ENCODE measurements at places on chromosomes 3 and 15.
A peak's percentile ranks its signal among the peaks of the same experiment; 100 is the strongest.

GRCh38 chr3:184345317-184346144, 8.1 kb downstream of the FAM131A start:
- peak; percentile 51 for DNase-seq

DNA sequence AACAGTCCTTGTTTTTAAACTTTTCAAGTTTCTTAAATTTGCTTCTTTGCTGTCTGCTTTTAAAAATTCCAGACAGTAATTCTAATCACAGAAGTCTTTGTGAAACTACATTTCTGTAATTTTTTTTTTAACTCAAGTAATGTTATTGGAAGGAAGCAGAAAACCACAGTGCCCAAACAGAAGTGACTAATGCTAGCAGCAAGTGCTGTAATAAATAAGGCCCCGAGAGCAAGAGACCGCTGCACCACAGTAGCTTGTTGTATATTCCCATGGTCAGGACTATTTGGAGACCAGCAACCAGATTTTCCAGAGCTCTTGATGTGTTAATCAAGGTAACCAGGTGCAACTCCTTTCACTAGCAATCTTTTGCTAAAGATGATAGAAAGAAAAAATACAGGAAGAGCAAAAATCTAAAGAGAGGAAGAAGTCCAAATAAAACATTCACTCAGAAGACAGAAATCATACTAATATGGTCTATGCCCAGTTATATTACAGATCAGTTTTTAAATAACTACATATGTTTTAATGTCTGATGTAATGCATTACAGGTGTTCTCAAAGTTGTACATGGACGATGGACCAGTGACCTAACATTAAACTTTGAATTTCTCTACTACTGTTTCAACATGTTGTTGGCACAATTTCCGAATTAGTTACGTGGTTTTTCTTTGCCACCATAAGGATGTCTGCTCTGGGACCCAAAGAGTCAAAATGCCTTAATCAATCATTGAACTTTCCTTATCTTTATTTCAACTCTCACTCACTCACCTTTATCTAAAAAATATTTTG, 36.4 kb downstream of the WWTR1 start:
- peak; percentile 94 for DNase-seq

DNA sequence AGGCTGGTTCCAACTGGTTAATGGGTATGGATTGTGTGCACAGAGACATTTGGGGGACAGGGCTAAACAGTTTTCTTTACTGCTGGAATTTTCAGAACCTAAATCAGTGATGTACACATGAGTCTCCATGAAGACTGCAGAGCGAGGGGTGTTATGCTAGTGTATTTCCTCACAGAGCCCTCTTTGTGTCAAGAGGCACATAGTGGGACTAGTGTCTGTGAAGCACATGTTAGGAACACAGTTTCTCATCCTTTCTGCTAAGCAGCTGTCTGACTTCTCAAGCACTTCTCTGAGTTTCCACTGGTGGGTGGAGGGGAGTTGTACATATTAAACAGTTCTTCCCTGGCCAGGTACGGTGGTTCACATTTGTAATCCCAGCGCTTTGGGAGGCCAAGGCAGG, 9.4 kb upstream of the STARD5 start:
- no peak for DNase-seq

DNA sequence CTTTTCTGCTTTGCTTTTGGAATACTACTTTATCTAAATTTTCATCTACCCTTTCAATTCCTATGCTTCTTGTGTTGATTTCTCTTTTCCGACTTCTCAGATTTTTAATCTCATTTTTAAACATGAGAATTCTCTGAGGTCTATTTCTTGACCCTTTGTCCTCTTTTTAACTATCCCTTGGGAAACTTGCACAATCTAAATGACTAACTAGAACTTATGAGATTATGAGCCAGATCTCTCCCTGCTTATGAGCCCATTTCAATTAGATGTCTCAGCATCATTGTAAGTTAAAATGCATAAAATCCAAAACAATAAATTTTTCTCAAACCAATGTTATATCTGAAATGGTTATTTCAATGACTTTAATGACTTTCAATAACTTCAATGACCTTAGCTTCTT, 296.9 kb upstream of the AGTR1 start:
- DNase-seq: no peak

- no peak for DNase-seq
These were observed 13.1 kb upstream of the USP3 start for GRCh38 chr15:63491116-63491827.

DNA sequence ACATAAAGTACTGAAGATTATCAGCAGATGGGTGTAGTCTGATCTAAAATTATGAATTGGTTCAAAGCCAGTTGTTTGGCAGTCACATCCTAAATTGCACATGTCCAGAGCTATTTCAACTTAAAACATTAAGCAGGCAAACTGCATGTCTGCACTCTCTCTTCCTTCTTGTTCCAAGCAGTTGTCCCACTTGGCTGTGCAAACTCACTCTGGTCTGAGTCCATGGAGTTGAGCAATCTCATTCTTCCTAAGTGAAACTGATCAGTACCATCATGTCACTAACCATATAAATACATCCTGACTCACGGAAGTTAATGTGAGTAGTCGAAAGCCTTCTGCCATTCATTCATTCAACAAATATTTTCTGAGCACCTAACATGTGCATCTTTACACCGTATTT, 353.0 kb downstream of the ROBO1 start:
- peak; percentile 69 for DNase-seq

- DNase-seq: no peak
These were observed 1.7 kb downstream of the CCR1 start for GRCh38 chr3:46206282-46207015.

DNA sequence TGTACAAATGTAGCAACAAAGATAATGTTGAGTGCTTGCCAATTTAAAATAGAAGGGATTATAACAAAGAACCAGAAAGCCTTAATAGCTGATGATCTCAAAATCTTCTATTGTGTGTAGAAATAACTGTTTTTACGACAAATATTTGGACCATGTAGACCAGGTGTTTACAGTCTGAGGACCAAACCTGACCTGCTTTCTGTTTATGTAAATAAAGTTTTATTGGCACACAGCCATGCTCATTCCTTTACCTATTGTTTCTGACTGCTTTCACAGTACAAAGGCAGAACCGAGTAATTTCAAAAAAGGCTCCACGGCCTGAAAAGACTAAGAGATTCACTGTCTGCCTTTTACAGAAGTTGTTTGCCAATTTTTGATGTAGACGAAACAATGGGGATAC, 91.8 kb downstream of the GOLIM4 start:
- no peak for DNase-seq

DNA sequence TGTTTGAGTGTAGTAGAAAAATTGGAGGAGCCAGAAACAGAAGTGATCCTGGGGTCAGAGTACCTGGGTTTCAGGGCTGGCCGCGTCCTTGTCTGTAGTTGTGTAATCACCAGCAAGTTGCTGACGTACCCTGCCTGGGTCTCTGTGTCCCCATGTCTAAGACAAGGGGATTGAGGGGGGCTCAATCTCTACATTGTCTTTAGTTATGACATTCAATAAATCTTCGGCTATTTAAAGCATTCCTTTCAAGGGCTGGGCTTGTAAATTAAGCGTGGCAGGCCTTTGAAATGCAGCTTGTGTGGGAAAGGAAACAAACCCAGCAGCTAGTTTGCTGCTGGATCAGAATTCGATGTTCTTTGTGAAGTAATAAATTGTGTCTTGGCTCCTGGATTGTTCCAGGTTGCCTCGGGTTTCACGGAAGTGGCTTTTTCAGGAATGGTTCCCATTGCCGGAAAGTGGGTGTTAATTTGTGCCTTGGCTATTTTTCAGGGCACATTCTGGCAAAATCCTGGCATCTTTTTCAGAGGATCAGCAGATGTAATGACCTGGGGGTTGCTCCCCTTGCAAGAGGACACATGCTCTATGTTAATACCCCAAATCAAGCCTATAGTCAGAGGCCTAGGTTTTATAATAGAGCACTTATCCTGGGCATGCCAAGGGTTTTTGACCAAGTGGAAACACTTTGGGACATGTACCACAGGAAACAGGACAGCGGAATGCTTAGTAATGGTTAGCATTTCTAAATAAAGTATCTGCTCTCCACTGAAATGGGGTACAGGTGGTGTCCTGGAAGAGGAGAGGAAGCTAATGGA, 294.8 kb upstream of the NR2E3 start:
- DNase-seq: no peak

DNA sequence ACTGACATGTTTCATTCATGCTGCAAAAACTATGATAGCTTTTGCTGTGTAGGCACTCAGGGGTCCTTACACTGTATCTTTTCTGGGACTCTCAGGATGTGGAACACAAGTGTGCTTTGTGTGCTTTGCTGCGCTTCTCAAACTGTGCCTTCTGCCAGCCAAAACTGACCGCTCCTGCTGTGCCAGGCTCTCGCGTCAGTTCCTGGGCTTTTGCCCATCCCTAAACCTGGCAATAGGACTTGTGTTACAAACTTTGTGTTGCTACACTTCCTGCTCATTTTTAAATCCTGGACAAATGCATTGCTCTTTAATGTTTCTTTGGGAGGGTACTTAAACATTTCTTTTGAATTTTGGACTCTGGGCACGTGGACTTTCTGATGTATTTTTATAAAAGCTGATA, 60.3 kb downstream of the DIPK2A start:
- DNase-seq: peak; percentile 75

DNA sequence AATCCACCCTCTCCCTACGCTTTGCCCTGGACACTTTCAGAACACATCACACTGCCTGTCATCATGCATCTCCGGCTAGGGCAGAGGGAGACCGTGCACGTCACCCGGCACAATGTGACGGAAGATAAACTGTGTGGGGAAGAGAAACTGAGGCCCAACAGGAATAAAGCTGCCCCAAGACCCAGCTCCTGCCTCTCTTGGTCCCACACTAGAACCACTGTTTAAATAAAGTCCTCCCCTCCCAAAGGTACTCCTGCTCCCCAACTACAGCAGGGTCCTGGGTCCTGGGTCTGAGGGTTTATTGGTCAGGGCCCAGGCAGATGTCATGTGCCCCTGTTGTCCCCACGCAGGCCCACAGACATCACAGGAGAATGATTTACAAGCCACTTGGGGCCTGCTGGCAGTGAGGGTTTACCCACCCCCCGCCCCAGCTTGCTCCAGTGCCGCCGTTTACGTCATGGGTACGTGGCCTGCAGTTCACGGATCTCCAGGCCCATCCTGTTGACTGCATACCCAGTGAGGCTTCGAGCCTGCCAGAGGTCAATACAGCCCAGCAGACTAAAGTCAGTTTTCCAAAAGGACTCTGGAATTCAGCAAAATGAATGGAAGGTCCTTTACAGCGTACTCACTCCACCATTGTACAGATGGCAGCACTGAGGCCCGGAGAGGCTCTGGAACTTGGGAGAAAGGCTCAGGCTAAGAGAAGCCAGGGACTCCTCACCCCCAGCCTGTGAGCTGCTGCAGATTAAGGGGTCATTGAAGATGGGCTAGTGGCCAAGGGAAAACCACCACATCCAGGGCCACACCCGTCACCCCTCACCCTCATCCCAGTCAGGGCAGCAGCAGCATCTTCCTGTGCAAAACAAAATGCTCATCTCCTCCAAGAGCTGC, 23.2 kb downstream of the ALS2CL start:
- DNase-seq: no peak

- no peak for DNase-seq
These were observed at the start of gene MYZAP for GRCh38 chr15:57591822-57592367. TSS of gene MYZAP (plus strand) at chr15:57591904. CDS start at chr15:57592035, 131 bp downstream.

GRCh38 chr3:55090746-55091145, 162.9 kb upstream of the LRTM1 start:
- DNase-seq: no peak

- no peak for DNase-seq
These were observed 267.1 kb downstream of the RPLP1 start for GRCh38 chr15:69719527-69720240.

DNA sequence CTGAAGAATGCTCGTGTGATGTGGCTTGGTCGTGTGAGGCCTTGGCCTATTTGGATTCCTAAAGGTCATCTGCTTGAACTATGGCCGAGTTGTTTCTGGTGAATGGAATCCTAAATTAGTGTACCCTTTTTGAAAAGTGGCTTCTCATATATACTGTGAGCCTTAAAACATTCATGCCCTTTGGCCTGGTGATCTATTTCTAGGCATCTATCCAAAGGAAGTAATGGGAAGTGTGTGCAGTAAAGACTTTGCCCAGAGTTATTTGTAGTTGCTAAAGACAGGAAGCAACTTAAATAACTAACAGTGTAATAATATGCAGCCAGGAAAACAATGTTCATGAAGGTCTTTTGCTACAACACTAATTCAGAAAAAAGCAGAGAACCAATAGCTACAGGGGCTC, 3.0 kb downstream of the DGKG start:
- DNase-seq: no peak

- no peak for DNase-seq
These were observed 43.1 kb downstream of the ZNF710 start for GRCh38 chr15:90044191-90044590.

DNA sequence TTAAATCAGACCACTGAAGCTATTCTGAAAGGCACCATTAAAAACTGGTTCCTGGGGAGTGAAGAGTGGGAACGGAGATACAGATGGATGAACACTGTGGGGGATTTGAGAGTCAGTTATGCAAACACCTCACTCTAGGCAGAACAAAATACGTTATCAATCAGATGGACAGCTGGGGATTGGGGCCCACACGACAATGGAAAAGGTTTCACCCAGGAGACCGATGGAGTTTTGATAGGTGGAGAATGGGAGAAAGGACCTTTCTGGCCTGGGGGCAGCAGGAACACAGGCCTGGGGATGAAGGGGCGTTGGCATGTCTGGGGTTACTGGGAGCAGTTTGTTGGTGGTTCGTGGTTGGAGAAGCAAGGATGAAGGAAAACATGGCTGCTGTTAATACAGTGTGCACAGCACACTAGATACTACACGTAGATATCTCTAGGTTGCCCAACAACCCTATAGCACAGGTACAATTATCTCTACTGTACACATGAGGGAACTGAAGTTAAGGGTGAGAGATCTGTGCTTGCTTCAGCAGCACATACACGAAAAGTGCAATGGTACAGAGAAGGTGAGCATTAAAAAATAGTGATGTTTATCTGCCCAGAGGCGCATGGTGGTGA, 16.5 kb downstream of the ST6GAL1 start:
- no peak for DNase-seq

- DNase-seq: no peak
These were observed 440.6 kb downstream of the MCTP2 start for GRCh38 chr15:94671858-94672532.

GRCh38 chr3:72297481-72297880, 512.5 kb upstream of the PROK2 start:
- DNase-seq: no peak

- no peak for DNase-seq
These were observed 202.1 kb downstream of the NLGN1 start for GRCh38 chr3:173599673-173600072.

DNA sequence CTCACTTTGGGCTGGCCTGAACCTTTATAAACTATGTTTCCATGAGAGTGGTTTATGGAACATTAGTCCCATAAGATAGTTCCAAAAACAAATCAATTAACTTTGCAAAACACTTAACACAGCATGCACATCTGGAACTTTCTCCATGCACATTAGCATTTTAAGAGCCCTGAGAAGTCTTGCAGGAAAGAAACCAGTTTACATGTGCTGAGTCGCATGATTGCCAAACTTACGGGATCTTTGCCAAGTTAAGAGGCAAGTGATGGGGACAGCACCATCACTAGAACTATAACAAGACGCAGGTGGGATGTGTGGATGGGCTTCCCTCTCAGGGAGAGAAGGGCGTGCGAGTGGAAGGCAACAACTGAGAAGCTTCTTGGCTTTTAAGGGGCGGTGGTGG, 20.7 kb downstream of the ADAMTS9 start:
- peak; percentile 13 for DNase-seq

GRCh38 chr3:69879051-69879450, 120.5 kb upstream of the SAMMSON start:
- no peak for DNase-seq

All from fibroblast of the aortic adventitia (primary cell).